Hypothalamus (tissue), 51 donors: ENCODE measurements at places on chromosomes 4 and X.

GRCh38 chr4:85244638-85245037, 230.3 kb upstream of the ARHGAP24 start:
- DNase-seq = no peak

DNA sequence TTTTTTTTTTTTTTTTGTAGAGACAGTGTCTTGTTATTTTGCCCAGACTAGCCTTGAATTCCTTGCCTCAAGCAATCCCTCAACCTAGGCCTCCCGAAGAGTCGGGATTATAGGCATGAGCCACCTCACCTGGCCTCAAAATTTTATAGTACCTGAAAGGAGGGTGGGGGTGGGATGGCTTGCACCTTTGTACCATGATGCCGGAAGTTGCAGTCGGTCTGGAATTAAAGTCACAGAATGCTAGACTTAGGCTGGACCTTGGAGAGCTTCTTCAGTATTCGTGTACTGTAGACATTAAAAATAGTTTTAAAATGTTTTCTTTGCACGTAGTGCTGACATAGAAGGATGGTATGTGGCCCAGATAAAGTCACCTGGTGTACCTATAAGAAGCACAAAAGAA, 280.9 kb downstream of the STIM2 start:
- no peak for DNase-seq

- DNase-seq = no peak
These were observed 627.9 kb downstream of the IQCM start for GRCh38 chr4:149187726-149188125.

GRCh38 chr4:163486321-163486720, 8.2 kb upstream of the TMA16 start:
- no peak for DNase-seq

DNA sequence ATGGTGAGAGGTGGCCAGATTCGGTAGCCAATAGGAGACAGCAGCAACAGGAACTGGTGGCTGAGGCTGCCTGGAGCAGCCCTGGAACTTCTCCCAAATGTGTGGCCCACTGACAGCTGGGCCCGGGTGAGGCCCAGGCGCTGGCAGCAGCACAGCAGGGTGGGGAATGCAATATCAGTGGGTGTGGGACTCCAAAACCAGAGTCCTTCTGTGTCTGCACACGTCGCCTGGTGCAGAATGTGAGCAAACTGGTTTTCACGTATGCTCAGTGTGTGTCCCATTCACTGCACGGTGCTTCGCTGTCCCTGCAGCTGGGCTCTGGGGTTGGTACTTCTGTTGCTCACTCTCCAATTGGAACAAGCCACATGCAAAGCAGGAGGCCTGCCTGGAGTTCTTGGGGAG, 14.4 kb upstream of the CENPU start:
- no peak for DNase-seq

DNA sequence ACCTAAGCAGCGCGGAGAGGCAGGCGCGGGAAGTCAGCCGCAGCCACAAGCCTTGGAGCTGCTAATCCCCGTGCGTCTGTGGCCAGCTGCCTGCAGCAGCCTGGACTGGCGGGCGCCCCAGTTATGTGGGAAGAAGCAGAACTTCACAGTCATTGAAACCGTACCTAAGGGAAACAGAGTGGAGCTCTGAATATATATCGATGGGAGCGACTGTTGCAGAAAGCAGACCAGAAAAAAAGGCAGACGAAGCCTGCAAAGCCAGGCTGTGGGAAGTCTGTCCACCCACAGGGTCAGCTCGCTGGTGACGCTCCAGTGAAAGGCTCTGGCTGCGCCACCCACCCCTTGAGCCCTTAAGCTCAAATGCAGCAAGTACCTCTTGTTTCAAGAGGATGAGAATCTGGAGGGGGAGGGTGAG, 24.7 kb downstream of the KCNE5 start:
- DNase-seq = peak; percentile 2

DNA sequence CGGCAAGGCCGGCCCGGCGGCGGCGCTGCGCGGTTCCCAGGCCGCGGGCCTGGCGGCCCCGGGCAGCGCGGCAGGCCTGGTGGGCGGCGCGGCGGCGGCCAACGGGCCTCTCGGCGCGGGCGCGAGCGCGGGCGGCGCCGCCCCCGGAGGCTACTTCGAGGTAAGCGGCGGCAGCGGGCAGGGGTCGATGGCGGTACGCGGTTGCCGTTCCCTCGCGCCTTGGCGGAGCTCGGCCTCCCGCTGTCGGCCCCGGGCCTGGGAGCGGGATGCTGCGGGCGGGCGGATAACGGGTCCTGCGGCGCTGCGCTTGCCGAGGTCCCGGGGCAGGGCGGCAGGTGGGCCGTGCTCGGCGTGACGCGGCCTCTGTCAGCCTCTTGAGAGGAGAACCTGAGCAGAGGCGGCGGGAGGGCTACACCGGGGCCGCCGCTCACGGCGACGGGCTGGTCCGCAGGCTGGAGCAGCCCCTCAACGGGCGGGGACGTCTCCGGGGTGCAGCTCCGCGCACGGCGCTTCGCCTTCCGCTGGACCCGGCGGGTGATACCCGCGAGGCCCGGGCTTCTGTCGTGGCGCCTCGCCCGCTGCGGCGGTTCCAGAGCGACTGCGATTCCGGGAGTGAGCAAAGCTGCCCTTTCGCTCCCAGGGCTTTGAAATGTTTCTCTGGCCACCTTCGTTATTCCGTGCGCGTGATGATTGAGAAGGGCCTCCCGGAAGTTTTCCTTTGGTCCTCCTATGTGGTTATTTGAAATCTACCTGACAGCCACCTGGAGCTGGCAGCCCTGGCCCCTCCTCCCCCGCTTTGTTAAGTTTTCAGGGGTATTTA, 774 bp downstream of the FAM193A start:
- DNase-seq = no peak

DNA sequence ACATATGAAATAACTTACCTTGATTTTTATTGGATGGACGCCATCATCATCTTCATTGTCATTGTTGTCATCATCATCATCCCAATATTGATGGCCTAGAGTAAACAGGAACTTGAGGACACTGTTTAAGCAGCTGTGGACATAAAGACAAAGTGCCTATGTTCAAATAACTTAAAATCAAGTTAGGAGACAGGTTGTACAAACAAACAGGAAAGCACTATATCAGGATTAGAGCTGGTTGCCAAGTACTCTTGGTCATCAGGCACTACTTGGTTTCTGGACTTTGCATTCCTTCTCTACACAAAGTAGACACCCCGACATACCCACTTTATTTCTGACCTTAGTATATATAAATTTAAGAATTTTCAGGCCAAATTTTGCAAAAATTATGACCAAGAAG, 608.6 kb downstream of the KLHL13 start:
- DNase-seq = no peak

GRCh38 chr4:60729194-60729593, 470.9 kb upstream of the ADGRL3 start:
- DNase-seq = no peak

GRCh38 chr4:169976951-169977350, 49.2 kb downstream of the MFAP3L start:
- no peak for DNase-seq

DNA sequence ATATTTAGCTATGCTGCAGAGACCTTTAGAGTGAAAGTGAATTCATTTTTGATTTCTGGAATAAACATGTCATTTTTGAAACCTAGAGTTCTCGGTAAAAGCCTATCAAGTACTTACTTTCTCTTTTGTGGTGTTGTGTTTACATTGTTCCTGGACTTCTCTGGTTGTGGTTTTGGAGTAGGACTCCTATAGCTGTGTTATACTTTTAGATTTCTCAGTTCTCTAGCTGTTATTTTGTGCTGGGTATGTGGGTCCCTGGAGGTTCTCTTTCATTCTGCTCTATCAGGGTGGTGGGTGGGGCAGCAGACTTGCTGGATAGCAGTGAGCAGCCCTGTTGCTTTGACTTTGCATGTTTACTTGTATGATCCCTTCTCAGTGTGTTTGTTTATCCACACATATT, 25.6 kb upstream of the MSMO1 start:
- no peak for DNase-seq

GRCh38 chrX:41526925-41527324, 79.8 kb downstream of the NYX start:
- DNase-seq = no peak

GRCh38 chr4:2799224-2799911, 6.5 kb downstream of the SH3BP2 start:
- DNase-seq = no peak

DNA sequence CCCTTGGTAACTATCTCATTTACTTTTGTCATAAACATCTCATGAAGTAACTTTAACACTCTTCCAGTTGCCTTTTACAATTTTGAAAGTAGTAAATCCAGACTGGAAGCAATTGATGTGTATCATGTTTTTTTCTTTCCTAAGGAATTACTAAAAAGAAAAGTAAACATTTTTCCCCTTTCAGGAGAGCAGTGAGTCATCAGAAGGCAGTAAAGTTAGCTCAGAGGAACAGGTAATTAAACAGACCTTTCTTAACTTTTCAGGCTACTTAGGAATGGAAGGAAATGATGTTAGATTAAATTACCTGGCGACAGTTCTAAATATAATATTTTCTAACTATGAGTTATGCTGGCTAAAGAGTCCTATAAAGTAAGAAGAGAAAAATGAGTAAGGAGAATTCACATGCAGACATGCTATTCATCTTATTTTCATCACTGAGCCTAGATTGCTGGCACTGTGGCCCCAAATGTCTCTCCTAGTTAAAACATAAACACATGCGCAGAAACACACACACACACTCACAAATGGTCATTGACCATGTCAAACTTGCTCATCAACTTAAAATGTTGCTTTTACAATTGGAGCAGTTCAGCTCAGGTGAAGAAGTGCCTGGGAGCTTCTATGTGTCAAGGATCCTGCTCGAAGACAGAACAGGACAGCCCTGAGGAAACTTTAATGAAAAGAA, 9.3 kb downstream of the DMP1 start:
- DNase-seq = no peak

DNA sequence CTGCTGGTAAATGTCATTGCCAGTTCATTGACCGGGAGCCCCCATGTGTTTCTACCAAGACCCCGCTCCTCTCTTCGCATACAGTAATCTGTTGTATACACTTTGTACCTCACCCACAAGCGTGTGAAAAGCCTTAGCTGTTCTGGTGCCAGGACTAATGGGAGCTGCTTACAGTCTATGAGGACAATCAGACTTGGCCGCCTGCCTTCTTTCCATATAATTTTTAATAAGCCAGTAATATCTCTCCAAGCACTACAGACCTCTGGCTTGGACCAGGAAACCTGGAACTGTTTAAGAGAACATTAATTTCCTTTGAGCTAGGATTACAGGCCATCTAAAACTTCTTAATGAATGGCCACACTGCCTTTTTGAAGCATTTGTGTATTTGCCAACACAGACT, 149.7 kb upstream of the MSX1 start:
- DNase-seq = no peak

DNA sequence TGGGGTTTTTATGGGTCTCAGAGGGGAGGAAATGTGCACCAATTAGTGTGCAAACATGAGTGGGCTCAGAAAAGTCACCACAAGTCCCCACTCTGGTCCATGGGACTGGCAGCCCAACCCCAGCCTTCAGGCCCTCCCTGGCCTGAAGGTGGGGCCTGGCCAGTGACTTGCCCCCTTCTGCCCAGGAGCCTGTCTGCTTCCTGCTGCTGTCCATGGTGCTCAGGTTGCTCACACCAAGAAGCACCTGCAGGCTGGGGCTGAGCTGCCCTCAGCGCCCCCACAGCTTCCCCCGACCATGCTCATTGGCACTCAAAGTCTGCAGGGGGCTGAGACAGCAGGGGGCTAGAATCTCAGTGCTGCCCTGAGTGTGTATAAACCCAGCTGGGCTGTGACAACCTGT, 30.6 kb upstream of the GC start:
- DNase-seq = no peak

DNA sequence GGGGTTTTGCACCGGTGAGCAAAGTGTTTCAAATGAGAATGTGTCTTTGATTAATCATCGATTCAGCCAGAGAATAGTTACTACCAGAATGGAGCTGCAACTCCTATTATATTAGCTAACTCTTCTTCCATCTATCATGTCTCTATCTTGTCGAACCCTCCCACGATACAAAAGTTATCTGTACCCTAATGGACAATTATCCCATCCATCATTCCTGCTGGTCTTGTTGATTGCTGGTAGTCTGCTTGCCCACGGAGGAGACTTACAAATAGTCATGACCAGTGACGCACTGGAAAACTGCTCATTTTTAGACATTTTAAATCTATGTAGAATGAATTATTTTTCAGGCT, 67.5 kb downstream of the RTL9 start:
- no peak for DNase-seq

DNA sequence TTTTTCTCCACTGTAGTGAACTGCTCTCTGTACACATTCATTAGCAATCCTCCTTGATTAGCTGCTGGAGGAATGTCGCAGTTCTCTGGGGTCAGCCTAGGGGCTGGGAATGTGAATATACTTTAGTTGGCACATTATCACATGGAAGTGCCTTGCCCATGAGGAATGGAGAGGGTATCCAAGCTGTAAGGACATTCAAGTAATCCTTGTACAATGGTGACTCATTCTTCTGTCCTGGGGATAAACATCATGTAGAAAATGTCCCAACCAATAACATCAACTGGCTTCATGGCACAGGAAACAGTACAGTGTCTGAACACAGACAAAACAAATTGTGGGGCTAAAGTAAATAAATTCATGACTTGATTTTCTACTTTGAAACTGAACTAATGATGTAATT, 147.1 kb downstream of the GLRA2 start:
- DNase-seq = no peak

DNA sequence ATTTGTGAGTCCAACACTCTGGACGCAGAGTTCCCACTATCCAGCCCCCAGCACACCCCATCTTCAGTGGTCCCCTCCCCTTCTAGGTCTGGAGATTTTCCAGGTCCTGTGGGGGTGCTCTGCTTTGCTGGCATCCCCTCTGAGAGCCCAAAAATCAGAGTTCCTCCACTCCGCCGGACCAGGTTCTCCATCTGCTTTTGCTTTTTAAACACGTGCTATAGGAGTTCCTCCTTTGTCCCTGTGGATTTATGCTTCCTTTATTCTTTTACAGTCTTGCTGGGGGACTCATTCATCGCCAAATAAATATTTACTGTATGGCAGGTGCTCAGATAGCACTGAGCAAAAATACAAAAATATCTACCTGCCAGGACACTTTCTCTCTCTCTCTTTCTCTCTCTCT, 324.7 kb downstream of the STK32B start:
- no peak for DNase-seq

DNA sequence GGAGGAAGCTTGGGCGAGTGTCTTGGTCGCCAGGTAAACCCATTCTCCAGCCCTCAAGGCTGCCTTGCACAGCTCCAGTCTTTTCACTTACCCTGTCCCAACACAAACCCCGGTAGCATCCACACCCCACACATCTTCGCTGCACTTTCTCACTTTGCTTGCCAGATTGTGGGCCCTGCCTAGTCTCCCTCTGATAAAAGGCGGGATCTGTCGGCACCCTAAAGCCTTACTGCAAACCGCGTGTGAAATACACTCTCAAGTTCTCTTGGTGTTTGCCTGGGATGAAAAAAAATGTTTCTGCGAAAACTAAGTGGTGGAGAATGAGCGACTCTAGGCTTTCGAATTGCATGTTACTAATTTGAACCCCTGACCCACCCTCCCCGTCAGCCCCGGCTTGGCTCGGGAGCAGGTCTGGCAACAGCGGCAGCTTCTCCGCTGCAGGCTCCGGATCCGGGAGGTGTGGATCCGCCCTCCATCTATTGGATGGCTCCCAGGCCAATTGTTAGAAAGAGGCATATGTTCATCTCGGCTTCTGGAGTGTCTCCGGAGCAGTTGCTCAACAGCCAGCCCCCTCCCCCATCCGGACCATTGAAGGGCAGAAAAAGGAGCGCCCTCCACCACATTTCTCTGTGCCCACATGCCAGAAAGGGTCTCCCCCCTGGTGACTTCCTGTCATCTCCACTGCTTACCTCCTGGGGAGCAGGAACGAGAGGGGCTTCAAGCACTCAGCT, 3.0 kb upstream of the CITED1 start:
- DNase-seq = peak; percentile 2
